ENCODE measurements at places on chromosomes 4 and X.

DNA sequence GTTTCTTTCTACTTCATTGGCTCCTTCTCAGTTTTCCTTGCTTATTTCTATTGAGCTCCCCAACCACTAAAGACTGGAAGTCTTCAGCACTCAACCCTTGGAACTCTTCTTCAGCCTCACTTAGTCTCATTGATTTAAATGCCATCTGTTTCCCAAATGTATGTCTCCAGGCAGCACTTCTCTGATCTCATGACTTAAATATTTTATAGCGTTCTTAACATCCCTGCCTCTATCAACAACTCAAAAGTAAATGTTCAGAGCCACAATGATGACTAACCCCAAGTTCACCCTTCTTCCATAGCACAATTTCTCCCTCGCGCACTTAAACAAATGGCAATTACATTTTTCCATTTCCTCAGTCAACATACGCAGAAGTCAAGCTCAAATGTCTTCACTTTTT is 1393.3 kb downstream of the ARAP2 start:
- no peak for DNase-seq

DNA sequence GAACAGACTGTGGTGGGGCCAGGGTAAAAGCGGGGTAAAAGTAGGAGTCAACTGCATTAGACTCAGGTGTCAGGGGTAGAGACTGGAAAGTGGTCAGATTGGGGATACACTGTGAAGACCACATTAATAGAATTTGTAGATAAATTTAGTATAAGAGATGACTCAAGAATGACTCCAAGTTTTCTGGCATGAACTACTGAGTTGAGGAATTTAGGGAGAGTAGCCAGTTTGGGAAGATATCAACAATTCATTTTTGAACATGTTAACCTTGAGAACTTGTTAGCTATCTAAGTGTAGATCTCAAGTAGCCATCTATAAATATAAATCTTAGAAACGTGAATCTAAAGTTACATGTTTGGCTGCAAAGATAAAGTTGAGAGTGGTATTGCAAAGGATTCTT is 206.9 kb upstream of the HCCS start:
- DNase-seq = no peak

GRCh38 chr4:77151241-77151640 is 5.8 kb upstream of the CCNG2 start:
- no peak for DNase-seq

DNA sequence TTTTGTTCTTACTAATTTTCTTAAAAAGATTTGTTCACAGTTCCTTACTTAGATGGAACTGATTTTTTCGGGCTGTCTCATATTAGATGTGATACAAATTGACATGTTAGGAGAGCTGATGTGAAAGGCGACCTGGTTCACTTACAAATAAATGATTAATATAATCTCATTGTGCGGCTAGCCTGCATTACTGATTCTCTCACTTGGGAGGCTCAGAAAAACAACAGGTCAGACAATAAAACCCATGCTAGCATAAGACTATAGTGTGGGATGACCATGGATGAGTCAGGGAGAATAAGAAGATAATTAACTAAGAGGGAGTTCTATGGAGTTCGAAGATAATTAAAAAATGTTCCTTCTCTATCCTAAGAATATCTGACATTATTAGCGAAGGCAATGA is 40.8 kb downstream of the RTL9 start:
- DNase-seq = no peak

- DNase-seq = no peak
These were observed 36.3 kb upstream of the UGT8 start for GRCh38 chr4:114562176-114562904.

- no peak for DNase-seq
These were observed 305.7 kb downstream of the DHX15 start for GRCh38 chr4:24278693-24279092.
